ENCODE measurements at places on chromosomes 16 and 17.

- DNase-seq: no peak
These were observed 7.5 kb upstream of the CSNK2A2 start for GRCh38 chr16:58205276-58206036.

GRCh38 chr16:74449470-74449869 lies 28.2 kb upstream of the CLEC18B start:
- peak; percentile 58 for DNase-seq

- no peak for DNase-seq
These were observed 16.9 kb downstream of the ERN1 start for GRCh38 chr17:64113006-64113405.

DNA sequence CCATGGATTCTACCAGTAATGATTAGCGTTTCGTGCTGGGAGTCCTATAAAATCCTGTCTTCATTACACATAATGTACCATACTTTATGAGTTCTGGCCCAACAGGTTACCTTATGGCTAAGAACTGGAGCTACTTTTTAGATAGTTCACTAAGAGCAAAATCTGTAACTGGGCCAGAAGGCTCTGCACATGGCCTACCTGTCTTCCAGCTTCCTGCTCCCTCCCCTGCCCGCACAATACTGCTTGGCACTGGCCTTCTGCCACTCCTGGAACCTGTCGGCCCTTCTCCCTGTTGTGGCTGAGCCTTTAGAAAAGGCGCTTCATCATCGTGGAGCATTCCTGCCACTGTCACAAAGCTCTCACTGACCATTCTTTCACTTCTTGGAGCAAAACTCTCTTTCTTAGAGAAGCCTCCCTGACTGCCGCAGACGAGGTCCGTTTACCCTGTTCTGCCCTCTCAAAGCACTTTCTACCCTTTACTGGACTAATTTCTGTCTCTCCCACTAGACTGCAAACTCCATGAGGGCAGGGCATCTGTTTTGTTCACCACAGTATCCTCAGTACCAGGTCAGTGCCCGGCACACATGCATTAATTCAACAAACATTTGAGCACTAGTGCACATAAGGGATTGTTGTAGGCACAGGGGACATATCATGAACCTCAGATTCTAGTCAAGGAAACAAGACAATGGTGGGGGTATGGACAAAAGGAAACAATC lies 116.5 kb downstream of the PARN start:
- no peak for DNase-seq

GRCh38 chr16:85857406-85857805 lies 41.6 kb upstream of the IRF8 start:
- DNase-seq: no peak

- no peak for DNase-seq
These were observed 18.5 kb upstream of the TERF2 start for GRCh38 chr16:69404275-69404805.

- DNase-seq: no peak
These were observed 15.7 kb downstream of the ELAC2 start for GRCh38 chr17:13001991-13002615.

GRCh38 chr17:21425321-21425720 lies 49.2 kb downstream of the KCNJ12 start:
- DNase-seq: no peak

- no peak for DNase-seq
These were observed 44.5 kb downstream of the ZNRF1 start for GRCh38 chr16:75043175-75043895.

- DNase-seq: no peak
These were observed 187.0 kb upstream of the CDH13 start for GRCh38 chr16:82439678-82440293.

GRCh38 chr17:73519011-73519410 lies 125.2 kb downstream of the SDK2 start:
- DNase-seq: no peak

GRCh38 chr16:23207485-23207884 lies 24.9 kb downstream of the SCNN1G start:
- no peak for DNase-seq

- peak; percentile 37 for DNase-seq
These were observed 45.1 kb downstream of the NOG start for GRCh38 chr17:56638591-56639051.

- DNase-seq: peak; percentile 36
These were observed 26.6 kb downstream of the N4BP1 start for GRCh38 chr16:48583075-48584065.

DNA sequence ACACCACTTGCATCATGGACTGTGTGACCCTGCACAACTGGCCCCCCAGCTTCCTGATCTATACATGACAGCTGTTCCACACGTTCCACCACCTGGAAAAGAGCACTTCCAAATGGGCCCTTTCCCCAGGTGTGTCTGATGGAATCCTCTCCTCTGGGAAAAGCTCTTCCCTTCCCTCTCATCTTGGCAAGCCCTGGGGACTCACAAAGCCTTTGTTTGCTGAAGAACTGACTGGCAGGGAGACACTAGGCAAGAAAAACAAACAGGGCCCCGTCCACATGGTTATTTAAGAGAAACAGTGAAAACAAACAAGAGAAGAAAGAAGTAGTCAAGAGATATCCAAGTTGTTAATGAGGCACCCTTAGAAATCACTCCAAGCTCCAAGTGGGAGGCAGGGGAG lies 52.6 kb downstream of the C16orf95 start:
- DNase-seq: no peak

GRCh38 chr16:83539736-83540490 lies 267.9 kb upstream of the HSBP1 start:
- no peak for DNase-seq

DNA sequence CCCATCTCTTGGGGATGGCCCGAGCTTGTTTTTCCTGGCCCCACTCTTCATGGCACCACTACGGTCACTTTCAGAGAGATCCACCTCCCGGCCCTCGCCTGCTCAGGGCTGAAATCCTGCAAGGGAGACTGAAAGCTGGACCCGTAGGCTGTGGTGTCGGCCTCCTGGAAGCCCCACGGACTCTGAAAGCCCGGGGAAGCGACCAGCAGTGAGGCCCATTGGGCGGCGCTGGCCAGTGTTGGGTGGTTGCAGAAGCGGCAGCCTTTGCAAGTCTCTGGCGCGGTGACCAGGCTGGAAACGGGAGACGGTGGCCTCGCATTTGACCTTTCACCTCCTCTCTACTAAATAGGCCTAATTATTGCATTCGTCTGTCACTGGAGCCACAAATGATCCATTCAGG lies 186.0 kb upstream of the FOXF1 start:
- DNase-seq: no peak

- DNase-seq: no peak
These were observed 18.8 kb downstream of the CLUAP1 start for GRCh38 chr16:3519581-3519980.

GRCh38 chr17:1050996-1051925 lies 54.3 kb downstream of the TIMM22 start:
- no peak for DNase-seq

- DNase-seq: no peak
These were observed 11.2 kb downstream of the ZNF771 start for GRCh38 chr16:30418350-30419181.

DNA sequence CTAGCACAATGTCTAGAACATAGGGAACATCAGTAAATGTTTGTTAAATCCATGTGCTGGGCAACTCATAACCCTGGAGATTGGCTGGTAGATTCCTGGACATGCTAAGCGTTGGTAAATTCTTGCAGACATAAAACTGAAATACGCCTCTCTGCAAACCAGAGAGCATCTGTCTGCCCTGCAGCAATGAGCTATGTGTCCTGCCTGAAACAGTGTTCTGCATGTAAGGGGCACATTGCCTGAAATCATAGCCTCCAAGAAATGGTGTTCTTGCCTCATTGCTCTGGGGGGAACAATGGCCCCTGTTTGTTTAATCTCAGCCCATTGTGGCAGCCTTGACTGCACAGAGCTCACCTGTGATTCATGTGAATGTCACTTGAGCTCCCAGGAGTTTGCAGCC lies 113.5 kb upstream of the CCL2 start:
- DNase-seq: no peak

GRCh38 chr17:65656390-65657250 lies 95.2 kb upstream of the AXIN2 start:
- DNase-seq: no peak

- peak; percentile 14 for DNase-seq
These were observed 3.0 kb downstream of the HEATR9 start for GRCh38 chr17:35865412-35866340.

GRCh38 chr16:58299757-58300349 lies 5.0 kb upstream of the PRSS54 start:
- no peak for DNase-seq
